Sciatic nerve (tissue), 2 donors: ENCODE measurements at places on chromosomes 7 and 10.

DNA sequence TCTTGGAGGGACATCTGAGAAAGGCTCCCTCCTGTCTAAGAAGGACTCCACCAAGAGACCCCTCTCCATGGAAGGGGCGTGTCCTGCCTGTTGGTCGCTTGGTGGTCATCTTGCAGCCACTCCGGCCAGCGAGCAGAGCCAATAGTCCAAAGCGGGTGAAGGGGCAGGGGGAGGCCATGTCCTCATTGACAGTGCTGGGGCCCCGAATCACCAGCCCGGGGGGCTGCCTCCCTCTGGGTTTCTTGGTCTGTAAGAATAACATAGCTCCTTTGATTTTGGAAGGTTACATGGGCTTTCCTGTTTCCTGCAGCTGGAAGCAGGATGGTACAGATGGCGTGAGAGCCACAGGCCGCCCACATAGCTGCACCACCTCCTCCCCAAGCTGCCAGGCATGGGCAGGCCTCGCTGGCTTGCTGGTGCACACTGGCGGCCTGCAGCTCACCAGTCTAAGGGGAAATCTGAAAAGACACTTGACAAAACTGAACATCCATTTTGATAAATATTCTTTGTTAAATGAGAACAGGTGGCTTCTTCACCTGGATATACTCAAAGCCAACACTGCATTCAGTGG, 105.8 kb downstream of the ARHGAP22 start:
- no peak for DNase-seq

GRCh38 chr7:29300649-29301048, 106.1 kb downstream of the CHN2 start:
- no peak for DNase-seq

GRCh38 chr7:70005891-70006260, 407.6 kb downstream of the AUTS2 start:
- no peak for DNase-seq

GRCh38 chr7:19145434-19146115, 354 bp upstream of the FERD3L start:
- DNase-seq, result no peak

GRCh38 chr10:86642021-86642420, 12.3 kb upstream of the OPN4 start:
- no peak for DNase-seq

DNA sequence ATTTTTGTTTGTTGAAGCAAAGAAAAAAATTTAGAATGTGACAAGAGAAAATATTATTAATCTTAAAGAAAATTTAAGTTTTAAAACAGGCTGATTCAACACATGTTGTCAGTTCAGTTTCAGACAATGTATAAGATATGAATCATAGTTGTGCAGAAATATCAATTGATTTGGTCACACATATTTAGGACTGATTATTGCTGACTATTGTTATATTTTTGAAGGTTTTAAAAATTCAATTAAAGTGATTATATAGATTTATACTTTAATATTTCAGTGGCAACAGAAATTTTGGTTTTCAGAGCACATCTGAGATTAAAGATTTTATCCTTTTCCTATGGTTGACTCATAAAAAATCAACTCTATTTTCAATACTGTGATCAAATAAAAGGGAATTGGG, 132.5 kb downstream of the PON1 start:
- DNase-seq, result no peak

DNA sequence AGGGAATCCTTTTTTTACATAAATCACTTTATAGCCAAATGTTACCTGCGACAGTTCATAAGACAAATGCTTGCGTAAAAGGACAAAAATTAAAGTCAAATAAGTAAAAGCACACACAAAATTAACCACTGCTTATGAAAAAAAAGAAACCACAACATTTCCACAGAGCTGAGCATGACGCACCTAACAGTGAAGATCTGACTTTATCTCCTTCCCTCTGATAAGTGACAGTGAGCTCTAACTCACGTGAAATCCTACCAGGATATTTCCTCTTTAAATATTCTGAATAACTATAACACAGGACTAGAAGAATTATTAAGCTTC, 225.5 kb downstream of the SFMBT2 start:
- no peak for DNase-seq

DNA sequence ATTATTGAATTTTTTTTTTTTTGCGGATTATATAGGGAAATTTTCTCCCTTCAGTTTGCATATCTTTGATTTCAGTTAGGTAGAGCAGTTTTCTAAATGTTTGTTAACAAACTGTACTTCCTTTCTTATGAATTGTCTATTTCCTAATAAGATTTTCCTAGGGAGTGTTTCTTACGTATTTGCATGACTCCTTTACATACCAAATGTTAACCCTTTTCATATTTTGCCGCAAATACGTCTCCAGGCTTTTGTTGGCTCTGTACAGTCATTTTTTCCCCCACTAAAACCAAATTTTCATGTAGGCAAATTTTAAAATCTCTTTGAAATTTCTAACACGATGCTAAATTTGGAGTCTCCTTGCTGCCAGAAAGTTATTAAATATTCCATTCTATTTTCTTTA, 1.9 kb upstream of the FRAT2 start:
- DNase-seq, result no peak

- DNase-seq, result no peak
Observed at GRCh38 chr10:110818311-110819256, 53.1 kb upstream of the PDCD4 start.

GRCh38 chr10:51020200-51020599, 54.1 kb upstream of the PRKG1 start:
- no peak for DNase-seq

DNA sequence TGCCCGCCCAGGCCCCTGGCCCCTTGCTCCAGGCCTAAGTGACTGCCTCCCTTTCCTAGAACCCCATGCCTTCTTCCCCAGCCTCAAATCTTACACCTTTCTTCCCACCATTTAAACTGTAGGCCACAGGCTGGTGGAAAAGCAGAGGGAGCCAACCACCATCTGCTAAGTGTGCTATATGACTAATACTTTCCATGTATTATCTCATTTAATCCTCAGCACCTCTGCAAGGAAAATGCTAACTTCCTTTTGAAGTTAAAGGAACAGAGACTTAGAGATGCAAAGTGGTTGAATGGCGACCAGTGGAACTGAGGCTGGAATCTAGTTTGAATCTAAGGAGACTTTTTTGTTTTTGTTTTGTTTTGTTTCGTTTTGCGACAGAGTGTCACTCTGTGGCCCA, 17.8 kb upstream of the MTPAP start:
- DNase-seq, result no peak

DNA sequence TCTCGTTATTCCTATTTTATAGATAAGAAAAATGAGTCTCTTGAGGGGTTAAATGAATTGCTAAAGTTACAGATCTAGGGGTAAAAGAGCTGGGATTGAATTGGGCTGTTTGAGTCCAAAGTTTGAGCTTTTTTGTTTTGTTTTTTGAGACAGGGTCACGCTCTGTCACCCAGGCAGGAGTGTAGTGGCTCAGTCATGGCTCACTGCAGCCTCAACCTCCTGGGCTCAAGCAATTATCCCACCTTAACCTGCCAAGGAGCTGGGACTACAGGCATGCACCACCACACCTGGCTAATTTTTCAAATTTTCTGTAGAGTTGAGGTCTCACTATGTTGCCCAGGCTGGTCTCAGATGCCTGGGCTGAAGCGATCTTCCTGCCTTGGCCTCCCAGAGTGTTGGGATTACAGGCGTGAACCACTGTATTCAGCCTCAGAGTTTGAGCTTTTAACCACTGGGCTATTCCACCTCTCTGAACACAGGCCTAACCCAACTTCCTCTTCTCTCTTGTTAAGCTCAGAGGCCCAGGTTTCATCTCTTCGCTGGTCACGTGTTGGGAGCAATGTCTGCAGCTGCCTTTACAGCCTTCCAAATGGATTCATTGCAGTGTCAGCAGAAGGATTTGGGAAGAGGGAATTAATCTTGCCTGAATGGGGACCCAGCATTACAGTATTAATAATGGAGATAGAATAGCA, 8.0 kb downstream of the SUFU start:
- DNase-seq, result peak; percentile 26

- no peak for DNase-seq
Observed at GRCh38 chr7:2612445-2613097, 19.2 kb upstream of the TTYH3 start.

DNA sequence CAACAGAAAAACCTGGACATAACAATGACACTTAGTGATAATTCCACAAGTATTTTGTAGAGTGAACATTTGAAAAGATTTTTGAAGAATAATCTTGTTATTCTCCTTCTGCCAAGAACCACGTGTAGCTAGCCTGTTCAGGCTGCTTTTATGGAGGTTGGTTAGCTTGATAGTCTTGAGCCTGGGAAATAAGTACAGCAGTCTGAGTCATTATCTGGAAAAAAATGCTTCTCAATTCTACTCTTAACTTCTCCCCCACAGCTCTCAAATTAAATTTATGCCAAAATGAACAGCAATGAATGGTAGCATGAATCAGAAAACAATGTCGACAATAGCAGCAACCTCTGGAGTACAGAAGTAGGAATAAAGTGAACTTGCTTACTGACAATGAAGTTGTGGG, 63.2 kb downstream of the GPR37 start:
- no peak for DNase-seq

DNA sequence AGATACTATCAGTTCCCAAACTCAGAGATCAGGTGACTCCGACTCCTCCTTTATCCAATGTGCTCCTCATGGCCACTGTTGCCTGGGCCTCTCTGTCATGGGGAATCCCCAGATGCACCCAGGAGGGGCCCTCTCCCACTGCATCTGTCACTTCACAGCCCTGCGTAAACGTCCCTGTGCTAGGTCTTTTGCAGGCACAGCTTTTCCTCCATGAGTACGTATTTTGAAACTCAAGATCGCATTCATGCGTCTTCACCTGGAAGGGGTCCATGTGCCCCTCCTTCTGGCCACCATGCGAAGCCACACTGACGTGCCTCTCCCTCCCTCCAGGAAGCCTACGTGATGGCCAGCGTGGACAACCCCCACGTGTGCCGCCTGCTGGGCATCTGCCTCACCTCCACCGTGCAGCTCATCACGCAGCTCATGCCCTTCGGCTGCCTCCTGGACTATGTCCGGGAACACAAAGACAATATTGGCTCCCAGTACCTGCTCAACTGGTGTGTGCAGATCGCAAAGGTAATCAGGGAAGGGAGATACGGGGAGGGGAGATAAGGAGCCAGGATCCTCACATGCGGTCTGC, 162.2 kb downstream of the EGFR start:
- DNase-seq, result peak; percentile 46
